ENCODE measurements at places on chromosomes 4 and X.

GRCh38 chr4:81773557-81773956 lies 301.9 kb upstream of the RASGEF1B start:
- no peak for DNase-seq

DNA sequence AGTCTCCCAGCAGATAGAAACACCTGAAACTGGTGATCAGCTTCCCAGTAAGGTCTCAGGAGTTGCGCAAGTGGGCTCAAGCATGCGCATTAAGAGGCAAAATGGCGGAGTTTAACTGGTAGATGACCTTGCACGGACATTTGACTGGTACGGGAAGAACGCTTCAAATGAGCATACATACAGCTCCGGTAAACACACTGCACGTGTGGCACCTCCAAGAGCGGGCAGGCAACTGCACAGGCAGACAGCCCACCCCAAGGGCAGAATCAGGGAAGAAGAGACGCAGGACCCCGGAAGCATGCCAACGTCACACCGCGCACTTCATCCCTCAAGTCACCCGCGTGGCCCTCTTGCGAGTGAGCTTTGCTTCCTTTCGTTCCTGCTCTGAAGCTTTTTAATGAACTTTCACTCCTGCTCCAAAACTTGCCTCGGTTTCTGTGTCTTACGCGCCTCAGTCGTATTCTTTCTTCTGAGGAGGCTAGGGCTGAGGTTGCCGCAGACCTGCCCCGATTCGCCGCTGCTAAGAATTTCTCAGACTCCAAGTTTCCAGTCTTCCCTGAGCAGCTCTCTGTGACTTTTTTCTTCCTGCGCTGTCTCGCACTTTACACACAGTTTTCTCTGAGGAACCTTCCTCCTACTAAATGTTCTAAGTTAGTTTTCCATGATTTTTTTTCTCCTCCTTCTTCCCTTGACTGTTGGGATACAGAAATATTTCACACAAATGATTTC lies 180.7 kb upstream of the ZFP42 start:
- no peak for DNase-seq

- DNase-seq, result no peak
Measured at GRCh38 chr4:128542047-128542446, 254.4 kb upstream of the PGRMC2 start.

- DNase-seq, result no peak
Measured at GRCh38 chr4:5982156-5982973, 35.9 kb downstream of the C4orf50 start.

- DNase-seq, result no peak
Measured at GRCh38 chr4:110975338-110975737, 352.5 kb upstream of the PITX2 start.

GRCh38 chr4:168480931-168481611 lies 779 bp upstream of the DDX60L start:
- DNase-seq, result peak; percentile 55

DNA sequence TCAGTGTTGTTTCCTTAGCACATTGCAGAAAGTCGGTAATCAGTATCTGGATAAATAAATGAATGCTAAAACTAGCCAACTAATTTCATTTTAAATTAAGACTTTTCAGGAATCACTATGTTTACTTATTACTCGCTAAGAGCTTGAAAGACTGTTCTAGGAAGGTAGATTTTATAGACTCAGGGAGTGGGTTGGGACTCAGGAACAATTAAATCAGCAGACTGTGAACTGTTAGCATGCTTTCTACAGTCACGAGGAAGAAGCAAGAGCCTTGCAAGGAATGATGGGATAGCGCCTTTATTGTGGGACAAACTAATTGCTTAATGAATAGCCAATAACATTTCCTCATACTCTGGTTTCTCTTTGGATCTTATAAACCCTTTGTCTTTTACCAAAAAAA lies 183.2 kb upstream of the AADAT start:
- no peak for DNase-seq

- DNase-seq, result no peak
Measured at GRCh38 chr4:146333895-146334262, 119.5 kb downstream of the REELD1 start.

- no peak for DNase-seq
Measured at GRCh38 chr4:78145008-78145407, 87.9 kb downstream of the FRAS1 start.

GRCh38 chrX:30786374-30786773 lies 102.7 kb downstream of the TAB3 start:
- no peak for DNase-seq

- no peak for DNase-seq
Measured at GRCh38 chr4:53786632-53787031, 195.3 kb upstream of the LNX1 start.

DNA sequence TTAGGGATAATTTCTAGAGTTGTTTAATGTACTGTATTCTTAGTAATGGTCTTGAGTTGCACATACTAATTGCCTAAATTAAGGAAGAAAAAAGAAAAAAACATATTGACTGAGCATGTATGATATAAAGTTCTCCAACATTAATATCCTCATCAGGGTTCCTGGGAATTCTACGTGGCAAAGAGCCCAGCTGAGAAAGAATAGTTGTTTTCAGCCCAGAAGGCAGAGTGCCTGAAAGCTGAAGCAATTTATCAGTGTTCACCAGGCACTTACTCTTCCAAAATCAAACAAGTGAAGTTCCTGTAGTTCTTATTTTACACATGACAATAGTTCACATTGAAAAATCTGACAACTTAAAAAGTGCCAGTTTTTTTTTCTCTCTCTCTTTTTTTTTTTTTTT lies 27.7 kb downstream of the YIPF7 start:
- DNase-seq, result no peak

DNA sequence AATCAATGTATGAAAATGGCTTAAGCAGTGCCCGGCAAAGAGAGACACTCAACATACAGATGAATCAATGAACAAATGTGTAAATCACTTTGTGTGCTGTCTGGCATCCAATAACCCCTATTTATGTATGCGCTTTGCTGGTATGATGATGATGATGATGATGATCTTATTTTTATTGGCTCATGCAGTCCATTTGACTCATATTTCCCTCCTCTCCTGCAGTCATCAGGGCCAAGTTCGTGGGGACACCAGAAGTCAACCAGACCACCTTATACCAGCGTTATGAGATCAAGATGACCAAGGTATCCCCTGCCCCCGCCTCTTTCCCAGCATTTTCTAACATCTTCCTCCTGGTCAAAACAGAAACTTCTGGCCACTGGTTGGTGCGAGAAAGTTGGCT lies 2.5 kb downstream of the TIMP1 start:
- DNase-seq, result no peak

GRCh38 chrX:109281483-109282275 lies 200.2 kb downstream of the GUCY2F start:
- no peak for DNase-seq

DNA sequence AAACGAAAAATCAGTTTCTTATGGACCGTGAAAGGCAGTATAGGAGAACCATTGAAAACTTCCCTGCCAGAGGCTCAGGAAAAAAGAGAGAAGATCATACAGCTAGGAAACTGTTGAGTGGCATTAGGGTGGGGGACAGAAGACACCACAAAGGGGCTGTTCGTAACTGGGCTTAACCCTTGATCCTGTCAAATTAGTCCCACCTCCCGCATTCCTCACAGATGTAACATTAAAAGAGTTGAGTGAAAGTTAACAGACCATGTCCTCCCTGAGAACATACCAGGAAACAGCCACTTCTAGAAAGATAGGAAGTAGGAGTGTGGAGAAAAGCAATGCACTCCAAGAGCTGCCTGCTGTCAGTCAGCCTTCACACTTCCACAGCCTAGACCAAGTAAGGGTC lies 8.7 kb downstream of the SHROOM4 start:
- no peak for DNase-seq

DNA sequence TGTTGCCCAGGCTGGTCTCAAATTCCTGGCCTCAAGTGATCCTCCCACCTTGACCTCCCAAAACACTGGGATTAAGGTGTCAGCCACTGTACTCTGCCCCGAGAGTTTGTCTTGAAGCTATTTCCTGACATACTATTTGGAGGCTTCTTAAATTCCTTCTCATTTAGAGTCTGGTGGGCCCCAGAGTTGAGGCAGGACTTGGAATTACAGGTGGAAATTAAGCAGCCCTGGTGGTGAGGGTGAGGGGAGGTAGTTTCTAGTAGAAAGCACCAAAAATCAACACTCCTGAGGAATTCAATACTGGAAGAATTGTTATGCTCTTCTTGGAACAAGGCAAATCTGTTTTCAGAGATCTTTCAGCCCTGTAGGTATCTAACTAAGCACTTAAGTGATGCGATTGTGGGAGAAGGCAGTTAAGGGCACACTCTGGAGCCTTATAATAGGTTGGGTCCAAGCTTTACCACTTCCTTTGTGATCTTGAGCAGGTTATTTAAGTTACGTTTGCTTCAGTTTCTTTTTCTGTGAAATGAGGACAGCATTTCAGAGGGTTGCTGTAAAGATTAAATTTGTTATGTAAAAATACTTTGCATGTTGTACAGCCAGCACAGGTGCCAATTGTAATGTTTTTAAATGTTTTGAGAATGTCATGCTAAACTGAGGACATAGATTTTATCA lies 200.7 kb downstream of the SOWAHB start:
- no peak for DNase-seq

GRCh38 chr4:130545596-130545995 lies 1449.6 kb downstream of the C4orf33 start:
- DNase-seq, result no peak

GRCh38 chrX:31805781-31806180 lies 733.9 kb upstream of the FTHL17 start:
- no peak for DNase-seq

DNA sequence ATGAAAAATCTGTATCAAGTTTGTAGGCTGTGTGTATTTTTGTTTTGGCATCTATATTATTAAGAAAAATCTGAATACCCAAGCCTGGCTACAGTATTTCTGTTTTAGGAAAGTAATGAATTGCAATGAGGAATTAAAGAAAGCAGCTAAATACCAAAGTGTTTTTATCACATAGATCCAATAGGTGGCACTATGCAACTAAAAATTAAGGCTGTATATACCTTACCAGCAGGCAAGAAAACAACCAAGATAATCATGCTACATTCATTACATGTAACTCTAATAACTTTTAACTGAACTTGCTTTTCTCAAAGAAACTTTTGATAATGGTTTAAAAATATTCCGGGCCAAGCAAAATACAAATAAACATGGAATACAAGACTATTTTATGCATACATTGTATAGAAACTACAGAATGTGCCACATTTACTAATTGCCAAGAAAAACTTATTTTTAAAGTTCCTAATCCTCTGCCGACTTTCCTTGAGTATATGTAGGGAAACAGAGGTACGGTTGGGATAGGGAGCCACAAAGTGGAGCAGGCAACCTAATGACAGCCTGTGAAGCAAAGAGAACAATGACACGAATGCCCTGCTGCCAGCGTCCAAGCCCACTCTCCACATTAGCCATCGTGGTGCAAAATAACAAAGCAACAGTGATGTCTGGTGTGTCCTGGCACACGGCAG lies 63.7 kb downstream of the SEC24D start:
- DNase-seq, result no peak

DNA sequence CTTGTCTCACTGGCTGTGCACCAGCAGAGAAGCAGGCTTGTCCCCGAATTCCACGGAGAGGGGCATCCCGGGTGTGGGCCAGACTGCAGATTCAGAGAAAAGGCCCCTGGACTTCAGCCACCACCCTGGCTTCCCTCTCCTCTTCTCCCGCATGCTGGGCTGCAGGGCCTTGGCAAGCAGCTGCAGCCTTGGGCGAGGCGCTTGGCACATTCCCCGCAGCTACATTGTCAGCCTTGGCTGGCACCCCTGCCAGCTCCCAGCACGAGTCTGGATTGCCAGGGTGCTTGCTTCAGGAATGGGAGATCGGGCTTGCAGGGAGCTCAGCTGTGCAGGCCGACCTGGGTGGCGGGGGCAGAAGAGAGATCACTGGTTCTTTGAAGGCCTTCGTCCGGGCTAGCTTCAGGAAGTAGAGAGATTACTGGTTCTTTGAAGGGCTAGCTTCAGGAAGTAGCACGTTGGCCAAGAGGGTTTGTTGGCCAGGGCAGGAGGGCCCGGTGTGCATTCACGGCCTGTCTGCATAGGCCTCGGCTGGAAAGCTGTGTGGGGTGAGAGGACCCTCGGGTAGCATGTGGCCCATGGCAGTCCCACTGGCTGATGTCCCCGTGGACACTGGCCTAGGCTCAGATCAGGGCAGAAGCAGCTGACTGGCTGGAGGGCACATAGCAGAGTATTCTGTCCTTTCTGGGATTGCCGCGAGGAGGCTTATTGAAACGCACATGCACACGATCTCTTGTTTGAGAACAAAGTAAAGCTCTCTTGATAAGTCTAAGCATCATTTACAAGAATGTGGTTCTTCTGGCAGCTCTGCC lies 2.7 kb downstream of the ABCD1 start:
- no peak for DNase-seq

- DNase-seq, result no peak
Measured at GRCh38 chr4:44984083-44984482, 257.7 kb upstream of the GNPDA2 start.

- no peak for DNase-seq
Measured at GRCh38 chr4:104099141-104099540, 379.4 kb upstream of the TACR3 start.

DNA sequence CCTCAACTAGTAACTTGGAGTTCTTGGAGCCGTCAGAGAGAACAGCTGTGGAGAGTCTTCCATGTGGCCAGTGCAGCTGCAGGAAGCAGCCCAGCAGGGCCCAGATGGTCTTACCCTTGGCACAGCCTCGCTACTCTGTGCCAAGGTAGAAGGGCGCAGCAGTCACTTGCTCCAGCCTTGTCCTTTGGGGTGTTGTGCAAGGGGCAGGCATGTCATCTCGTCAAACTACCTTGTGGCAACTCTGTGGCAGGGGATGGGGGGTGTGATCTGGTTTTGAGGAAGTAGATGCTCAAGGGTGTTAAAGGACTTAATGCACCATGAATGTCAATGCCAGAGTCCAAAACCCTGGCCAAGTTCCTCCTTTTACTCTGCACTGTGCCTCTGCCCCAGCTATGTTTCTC lies 34.2 kb upstream of the TBC1D14 start:
- DNase-seq, result no peak

GRCh38 chrX:142238536-142238935 lies 33.4 kb upstream of the MAGEC2 start:
- DNase-seq, result no peak

GRCh38 chr4:42653626-42654560 lies 3.0 kb downstream of the ATP8A1 start:
- DNase-seq, result no peak

GRCh38 chr4:114922592-114922933 lies 190.9 kb downstream of the NDST4 start:
- no peak for DNase-seq

- DNase-seq, result no peak
Measured at GRCh38 chr4:113272523-113272922, 223.1 kb downstream of the ANK2 start.

- peak; percentile 66 for DNase-seq
Measured at GRCh38 chr4:100984901-100985300, 362.4 kb downstream of the PPP3CA start.

DNA sequence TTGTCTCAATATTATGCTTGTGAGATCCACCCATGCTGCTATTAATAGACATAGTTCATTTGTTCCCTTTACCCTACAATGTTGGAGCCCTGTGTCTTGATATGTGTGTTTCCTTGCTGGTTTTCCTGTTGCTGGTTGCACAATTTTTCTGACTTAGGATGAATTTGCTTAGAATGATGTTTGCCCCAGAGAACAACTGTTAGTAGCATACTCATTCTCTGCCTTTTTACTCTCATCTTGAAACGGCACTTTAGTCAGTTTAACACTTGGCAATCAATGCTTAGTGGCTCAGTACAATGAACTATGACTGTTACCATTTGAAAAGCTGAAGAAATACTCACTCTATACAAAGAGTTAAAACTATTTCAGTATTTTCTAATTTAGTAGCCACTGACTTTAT lies 158.8 kb upstream of the NDST4 start:
- no peak for DNase-seq
